NCI-H1436 treated with DMSO at 0.1 percent for 48 hours (cell line): ENCODE measurements at places on chromosomes 2 and 18.

DNA sequence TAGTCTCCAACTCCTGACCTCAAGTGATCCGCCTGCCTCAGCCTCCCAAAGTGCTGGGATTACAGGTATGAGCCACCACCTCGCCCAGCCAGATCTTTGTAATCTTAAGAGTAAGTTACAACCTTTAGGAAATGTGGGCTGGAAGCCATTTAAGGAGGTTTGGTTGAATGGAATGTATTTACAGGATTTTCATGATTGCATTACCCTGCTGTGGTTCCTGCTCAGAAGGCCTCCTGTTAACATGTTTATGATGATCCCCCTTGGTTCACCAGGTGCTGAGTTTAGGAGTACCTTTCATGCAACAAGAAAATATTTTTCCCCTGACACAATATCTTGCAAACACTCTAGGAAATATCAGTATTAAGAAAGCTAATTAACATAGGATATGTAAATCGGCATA, 187.4 kb upstream of the SH3BP4 start:
- DNase-seq, result no peak

DNA sequence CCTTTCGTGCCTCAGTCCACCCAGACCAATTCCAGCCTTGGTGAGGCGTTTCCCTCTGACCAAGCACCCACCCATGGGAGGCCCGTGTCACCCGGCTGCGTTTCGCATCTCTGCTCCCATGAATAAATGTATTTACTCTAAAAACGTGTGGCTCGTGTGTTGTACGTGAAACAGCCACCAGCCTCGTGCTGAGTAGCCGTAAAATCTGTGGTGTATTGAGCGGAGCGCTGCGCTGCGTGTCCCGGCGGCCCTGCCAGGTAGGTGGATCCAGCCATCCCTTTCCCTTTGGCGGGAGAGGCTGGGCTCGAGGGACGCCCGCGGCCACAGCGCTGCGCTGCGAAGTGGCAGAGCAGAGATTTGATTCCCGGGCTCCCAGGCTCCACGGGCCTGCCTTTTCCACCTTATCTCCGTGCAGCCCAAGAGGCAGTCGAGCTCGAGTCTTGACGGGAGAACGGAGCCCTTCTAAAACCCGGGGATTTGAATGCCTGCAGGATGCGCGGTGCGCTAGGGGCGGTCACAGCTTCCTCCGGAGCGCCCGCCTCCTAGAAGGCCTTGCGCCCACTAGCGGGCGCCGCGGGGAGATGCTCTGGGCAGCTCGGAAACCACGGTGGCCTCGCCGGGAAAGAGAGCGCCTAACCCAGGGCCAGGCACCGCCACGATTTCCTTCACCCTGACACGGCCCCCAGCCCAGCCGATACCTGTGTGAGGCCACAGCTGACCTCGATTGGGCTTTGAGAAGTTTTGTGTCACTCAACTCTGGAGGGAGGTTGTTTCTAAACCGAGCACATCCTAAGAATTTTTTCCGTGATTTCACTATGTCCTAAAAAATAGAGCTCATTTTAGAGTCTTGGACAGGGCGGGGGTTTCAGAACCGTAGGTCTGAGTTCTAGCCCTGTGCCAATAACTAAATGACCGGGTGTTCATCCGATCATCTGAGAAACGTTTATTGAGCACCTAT, 3.9 kb upstream of the PSMD1 start:
- DNase-seq, result peak; percentile 33

GRCh38 chr2:155599834-155600233, 732.7 kb downstream of the NR4A2 start:
- no peak for DNase-seq

GRCh38 chr2:88549616-88550292, 77.5 kb downstream of the EIF2AK3 start:
- no peak for DNase-seq

- DNase-seq, result no peak
Observed at GRCh38 chr18:47997338-47997780, 66.9 kb upstream of the SMAD2 start.

- DNase-seq, result no peak
Observed at GRCh38 chr2:175049661-175050060, 44.5 kb upstream of the CHN1 start.

DNA sequence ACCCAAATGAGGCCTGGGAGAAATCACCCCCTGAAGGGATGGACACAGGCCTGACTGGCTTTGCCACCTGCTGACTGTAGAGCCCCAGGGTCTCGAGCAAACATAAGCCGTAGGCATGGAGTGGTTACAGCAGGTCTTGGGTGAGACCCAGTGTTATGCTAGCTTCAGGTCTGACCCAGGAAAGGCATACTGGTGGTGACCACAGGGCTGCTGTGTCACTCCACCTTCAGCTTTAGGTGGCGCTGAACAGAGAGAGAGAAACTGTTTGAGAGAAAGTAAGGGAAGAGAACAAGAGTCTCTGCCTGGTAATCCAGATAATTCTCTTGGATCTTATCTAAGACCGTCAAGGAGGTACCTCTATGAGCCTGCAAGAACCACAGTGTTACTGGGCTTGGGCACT, 1544.2 kb upstream of the TMEFF2 start:
- no peak for DNase-seq

GRCh38 chr2:208363485-208363884, 43.1 kb upstream of the PTH2R start:
- no peak for DNase-seq

DNA sequence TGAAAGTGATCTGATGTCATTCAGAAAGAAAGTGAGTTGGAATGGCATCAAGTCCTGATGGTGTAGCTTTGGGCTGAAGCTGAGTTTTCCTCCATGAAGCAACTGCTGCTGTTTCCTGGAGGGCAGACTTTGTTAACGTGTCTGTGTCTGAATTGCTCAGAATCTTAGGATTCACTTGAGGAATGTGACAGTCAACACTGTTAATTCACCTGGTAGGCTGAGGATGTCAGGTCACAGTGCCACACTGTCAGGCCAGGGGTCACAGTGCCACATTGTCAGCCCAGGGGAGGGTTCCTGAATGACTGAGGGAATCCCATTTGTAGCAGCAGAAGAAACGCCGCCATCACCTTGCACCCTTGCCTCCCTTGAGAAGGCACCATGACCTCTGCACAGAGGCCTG, 39.4 kb downstream of the LYPD6B start:
- DNase-seq, result no peak

DNA sequence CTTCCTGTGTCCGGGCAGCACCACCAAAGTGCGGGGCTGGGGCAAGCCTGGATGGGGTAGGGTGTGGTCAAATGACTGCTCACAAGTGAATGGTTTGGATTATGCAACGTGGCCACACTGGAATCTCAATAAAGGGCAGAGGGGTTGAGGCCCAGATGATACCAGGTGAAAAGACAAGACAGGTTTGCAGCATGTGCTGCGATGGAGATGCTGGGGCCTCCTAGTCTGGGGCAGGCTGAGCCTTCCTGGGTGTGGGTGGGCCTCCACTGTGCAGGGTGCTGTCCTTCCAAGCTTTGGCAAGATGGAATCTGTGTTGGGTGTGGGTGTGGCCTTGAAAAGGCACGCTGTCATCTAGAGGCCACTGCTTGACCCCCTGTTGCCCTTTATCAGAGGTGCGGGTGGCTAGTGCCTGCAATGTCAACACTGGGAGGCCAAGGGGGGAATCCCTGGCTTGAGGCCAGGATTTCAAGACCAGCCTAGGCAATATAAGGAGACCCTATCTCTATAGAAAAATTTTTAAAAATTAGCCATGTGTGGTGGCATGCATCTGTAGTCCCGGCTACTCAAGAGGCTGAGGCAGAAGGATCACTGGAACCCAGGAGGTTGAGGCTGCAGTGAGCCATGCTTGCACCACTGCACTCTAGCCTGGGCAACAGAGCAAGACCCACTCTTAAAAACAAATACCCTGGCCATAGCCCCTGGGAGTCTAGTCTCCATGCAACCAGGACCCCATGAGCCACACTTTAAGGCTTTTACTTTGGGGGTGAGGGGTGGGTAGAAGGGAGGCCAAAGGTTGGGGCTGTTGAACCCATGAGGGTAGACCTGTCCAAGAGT, 13.8 kb downstream of the RRM2 start:
- DNase-seq, result no peak

- no peak for DNase-seq
Observed at GRCh38 chr2:48753228-48753627, 2.3 kb downstream of the LHCGR start.

DNA sequence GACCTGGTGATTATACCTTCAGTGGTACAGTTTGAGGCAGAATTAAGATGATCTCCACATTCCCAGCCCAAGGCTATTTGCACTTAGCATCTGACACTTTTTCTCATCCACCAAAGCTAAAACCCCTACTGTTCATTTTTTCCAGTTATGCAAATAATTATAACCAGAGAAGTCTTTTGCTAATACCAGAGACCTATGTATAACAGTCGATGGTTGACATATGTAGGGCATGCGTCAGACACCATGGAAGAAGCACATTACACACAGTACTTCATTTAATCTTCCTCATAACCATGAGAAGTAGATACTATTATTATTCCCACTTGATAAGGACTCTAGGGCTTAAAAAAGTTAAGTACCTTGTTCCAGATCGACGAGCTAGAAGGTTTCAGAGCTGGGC, 36.5 kb downstream of the AP1S3 start:
- no peak for DNase-seq

GRCh38 chr18:57128220-57128932, 18.5 kb upstream of the BOD1L2 start:
- DNase-seq, result no peak

DNA sequence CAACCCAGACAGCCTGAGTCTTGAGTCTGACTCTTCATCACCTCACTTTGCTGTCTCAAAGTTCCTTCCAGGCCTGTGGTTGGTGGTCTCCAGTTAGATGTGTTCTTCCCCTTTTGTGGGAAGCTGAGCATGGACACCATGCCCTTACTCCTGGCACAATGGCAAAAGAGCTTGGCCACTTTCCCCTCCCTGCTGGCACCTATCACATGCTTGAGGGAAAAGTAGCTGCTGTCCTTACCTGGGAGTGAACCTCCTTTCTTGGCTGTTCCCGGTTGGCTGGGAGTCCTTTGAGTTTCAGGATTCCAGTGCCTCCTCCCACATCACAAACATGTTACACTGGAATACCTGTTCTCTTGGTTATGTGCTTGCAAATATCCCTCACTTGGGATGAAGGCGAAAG, 97.8 kb downstream of the GATA6 start:
- no peak for DNase-seq

- no peak for DNase-seq
Observed at GRCh38 chr18:76488190-76488589, 6.9 kb downstream of the ZNF516 start.

GRCh38 chr2:197628043-197628500, 47.3 kb downstream of the RFTN2 start:
- DNase-seq, result no peak

DNA sequence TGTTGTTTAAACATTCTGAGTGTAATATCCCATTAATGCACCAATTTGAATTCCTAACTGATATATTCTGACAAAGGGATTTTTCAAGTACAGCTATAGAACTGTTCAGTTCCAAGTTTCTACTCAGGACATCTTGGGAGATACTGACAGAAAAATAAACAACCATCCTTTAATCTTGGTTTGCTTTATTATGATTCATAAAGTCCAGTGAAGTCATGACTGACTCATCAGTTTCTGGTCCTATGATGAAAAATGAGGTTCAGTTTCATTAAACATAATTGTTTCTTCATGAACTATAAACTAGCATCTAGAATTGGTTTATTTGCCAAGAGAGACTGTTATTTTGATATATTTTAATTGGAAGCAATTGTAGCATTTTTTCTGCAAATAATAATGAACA, 896.2 kb downstream of the CCDC85A start:
- no peak for DNase-seq

- DNase-seq, result no peak
Observed at GRCh38 chr2:208827549-208828221, 421.1 kb downstream of the PTH2R start.

GRCh38 chr2:46241344-46241743, 55.9 kb upstream of the EPAS1 start:
- peak; percentile 38 for DNase-seq

DNA sequence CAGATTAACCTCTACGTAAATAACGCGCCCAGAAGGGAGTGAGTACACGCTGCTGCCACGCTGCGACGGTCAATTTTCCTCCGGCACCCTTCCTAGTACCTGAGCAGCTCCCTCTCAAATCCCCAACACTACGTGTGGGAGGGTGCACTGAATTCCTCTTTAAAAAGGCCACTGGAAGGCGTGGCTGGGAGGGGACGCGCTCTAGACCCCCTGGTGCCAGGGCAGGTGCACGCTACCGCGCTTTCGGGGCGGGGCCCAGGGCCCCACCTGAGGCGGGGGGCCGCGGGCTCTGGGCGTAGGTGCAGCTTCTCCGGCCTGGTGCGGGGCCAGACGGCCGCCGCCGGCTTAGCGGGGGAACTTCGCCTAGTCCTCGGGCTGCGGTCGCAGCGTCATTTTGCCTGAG, 668 bp upstream of the ANKRD12 start:
- DNase-seq, result peak; percentile 51

DNA sequence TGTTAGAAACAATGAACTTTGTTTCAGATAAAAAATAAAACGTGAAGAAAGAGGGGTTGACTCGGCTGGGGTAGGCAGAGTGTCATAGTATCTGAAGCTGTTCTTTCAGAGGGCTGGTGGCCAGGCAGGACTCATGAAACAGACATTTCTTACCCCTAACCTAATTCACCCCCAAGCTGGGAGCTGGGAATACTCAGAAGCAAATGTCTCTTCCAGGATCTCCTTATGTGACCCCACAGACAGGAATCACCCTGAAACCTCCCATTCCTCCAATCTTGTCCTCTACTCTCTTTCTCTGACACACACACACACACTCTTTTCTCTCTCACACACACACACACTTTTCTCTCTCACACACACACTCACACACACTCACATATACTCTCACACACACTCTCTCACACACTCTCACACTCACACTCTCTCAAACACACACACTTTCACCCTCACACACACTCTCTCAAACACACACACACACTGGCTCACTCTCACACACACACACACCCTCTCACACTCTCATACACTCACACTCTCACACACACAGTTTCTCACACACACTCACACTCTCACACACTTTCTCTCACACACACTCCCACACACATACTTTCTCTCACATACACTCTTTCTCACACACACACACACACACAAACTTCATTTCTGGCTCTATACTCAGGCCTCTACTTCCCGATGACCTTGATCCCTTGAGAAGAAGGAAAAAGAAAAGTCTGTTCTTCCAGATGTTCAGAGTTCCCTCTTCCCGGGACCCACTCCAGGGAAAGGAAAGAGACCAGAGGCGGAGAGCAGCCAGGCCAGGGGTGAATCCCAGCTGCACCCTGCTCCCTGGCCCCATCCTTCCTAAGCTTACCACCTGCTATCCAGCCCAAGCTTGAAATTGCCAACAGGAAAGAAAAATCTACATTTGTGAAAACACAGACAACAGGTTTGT, 167.7 kb downstream of the TXNL1 start:
- no peak for DNase-seq

DNA sequence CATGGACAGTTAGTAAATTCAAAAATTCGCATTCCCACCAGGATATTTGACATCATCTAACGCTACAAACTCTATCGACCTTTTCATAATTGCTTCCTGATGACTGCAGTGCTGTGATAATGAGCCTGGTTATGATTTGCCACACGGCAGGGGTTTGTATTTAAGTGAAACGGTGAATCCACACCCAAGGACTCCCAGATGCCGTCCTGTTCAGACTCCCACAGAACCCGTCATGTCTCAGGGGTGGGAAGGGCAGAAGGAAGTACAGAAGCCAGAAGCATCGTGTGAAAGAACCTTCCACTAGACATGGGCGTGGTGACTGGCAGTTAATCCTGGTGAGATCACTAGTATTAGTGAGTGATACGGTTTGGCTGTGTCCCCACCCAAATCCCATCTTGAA, 91.2 kb upstream of the TMEM18 start:
- DNase-seq, result no peak

- no peak for DNase-seq
Observed at GRCh38 chr18:37922162-37922561, 356.6 kb upstream of the CELF4 start.

- no peak for DNase-seq
Observed at GRCh38 chr18:32769071-32769585, 3.7 kb downstream of the KLHL14 start.
